CD4-positive, alpha-beta T cell (primary cell): ENCODE measurements at places on chromosomes 7 and 10.
A peak's percentile ranks its signal among the peaks of the same experiment; 100 is the strongest.

- DNase-seq = no peak
Observed at GRCh38 chr10:44830022-44830421, 81.1 kb upstream of the TMEM72 start.

DNA sequence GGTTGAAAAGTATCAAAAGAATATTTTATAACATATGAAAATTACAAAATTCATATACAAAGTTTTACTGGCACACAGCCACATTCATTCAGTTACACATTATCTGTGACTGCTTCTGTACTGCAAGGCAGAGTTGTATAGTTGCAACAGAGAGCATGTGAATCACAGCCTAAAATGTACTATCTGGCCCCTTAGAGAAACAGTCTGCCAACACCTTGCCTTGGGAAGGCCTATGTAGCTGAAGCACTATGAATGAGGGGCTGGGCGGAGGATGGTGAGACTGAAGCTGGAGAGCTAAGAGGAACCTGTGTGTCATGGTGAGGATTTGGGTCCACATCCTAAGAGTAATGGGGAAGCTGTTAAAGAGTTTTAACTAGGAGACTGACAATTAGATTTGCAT is 35.7 kb downstream of the PDZD8 start:
- DNase-seq = no peak

DNA sequence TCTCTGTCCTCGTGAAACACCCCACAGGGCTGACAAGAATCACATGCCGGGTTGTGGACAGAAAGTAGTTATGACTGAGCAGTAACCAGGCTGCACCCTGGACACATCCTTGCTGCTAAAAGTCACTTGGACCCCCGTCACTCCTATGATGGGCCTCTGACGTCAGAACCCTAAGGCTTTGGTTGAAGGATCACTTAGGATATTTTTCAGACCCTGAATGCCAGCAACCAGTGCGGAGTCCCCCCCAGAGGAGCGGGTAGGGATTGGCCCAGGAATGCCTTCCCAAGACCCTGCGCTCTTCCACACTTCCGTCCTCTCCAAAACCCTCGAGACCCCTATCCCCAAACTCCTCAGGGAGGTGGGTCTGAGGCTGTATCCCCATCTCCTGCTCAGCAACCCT is 52.1 kb downstream of the CFAP46 start:
- no peak for DNase-seq

DNA sequence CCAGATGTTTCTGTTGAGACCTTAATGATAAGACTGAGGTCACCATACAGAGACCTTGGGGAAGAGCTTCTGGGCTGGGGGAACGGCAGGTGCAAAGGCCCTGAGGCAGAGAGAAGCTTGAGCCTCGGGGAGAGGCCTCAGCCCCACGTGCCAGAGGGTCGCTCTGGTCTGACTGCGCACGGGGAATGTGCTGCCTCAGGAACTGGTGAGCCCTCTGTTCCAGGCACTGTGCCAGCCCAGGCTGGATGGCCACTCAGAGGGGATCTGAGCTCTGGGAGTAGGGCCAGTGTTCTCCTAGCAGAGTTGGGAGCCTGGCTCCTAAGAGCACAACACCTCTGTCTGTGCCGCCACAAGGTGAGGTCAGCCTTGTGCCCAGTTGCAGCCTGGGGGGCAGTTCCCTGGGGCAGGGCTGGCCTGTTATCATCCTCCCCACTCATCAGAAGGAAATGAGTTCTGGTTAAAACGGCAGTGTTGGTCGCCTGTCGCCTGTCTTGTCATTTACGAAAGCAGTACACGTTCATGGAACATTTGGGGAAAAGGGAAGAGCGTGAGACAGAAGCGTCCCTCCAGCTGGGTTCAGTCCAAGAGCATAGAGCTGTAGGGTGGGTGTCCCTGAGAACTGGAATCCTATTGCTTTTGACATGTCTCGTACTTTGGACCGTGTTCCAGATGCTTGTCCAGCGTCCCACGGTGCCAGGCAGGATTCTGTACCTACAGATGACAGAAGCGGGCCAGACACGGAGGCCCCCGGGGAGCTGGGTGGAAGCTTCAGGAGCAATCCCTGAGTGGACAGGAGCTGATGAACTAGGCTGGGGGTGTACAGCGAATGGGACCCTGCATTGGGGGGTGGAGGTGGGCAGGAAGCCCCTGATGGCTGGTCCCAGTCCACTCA is 4.3 kb downstream of the TTYH3 start:
- no peak for DNase-seq

GRCh38 chr10:15585303-15585715 is 134.4 kb downstream of the ITGA8 start:
- no peak for DNase-seq

DNA sequence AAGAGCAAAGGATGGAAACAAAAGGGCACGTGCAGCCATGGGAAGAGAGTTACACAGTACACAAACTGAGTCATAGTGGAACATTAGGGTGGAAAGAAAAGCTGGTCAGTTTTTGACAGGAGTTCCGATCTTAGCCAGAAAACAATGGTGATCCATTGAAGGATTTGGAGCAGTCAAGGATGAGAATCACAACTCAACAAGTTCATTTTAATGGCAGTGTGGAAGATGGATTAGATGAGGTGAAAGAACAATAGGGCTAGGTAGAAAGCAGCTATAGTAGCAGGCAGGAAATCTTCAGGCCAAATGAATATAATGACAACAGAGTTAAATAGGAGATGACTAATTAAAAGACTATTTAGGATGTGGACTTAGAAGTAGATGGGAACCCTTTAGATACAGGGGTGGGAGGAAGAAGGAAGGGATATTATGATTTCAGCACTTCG is 136.3 kb downstream of the DOCK4 start:
- DNase-seq = no peak

DNA sequence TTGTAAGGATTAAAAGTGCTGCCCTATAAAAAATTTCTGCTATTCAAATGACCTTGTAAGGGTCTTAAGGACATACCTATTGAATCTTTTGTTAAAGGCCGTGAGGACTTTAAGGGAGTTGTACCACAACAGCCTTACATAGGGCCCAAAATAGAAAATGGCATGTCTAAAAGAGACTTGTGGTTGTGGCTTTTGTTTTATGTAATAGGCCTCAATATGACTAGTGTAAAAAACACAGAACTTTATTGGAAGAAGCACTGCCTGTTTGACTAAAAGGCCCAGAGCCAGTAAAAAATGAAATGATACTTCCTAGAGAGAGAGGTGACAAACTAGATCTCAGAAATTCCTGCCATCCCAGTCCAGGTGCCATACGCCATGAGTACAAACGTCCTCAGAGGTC is 286.6 kb downstream of the SEMA3D start:
- DNase-seq = no peak

DNA sequence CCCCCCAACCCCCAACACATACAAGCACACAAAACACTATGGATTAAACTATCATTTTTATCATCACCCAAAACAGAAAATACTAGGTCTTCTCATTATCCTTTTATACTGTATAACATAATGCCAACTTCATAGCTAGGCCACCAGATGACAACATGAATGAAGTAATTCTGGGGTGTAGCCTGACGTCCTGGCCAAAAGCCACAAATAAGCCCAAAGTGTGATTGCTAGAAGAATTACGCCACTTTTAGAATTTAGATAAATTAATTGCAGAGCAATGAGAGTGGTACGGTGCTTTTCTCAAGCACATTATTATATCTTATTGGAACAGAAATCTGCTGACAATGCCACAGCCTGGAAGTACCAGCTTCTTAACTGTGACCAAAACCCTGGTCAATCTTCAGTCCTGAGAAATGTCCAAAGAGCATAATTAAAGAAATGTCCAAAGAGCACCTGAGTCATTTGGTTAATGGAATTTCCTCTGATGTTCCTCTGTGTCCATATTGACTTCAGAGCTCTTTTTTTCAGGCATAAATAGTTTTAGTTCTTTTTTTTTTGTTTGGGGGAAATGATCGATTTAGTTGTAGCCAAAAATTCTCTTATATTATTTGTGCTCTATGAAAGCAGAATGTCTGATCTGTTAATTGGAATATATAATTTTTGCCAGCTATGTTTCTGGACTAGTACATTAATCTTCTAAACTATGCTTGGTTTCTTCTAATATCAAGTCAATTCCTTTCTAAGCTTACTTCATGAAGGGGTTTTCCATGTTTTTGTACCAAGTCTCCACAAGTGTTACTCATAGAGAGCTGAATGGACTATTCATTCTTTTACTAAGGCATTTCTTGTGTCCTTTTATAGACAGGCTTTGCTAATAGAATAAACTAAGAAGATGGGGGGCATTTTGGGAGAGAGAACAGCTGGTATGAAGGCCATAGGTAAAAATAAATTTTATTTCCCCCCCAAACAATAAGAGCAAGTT is 233.4 kb upstream of the SLC26A5 start:
- no peak for DNase-seq

GRCh38 chr10:13346283-13347042 is 1.6 kb downstream of the SEPHS1 start:
- no peak for DNase-seq

GRCh38 chr10:83585686-83586085 is 553.6 kb upstream of the GHITM start:
- DNase-seq = no peak

DNA sequence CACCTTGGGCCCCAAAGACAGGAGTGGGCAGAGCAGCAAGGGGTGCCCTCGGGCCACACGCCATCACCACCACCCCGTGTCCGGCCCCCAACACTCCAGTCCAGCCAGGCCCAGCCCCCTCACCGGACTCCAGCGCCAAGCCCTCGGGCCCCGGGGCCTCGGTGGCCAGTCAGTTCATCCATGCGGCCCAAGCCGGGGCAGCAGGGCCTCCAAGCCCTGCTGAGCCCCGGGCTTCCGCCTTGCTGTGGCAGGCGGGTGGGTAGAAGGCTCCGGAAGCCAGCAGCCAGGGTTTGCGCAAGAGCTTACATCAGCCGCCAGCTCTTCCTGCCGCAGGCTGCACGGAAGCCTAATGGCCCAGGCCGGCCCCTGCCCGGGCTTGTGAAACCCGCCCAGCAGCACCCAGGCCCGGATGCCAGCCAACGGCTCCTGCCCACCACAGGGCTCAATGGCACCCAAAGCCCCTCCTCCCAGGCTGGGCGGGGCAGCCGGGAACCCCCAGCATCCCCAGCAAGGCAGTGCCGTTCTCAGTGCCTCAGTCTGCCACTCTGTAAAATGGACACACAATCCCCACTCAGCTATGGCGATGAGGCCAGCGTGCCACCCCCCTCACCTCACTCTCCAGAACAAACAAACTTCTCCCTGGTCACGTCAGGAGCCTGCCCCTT is 26.5 kb downstream of the TNRC18 start:
- DNase-seq = peak; percentile 88

DNA sequence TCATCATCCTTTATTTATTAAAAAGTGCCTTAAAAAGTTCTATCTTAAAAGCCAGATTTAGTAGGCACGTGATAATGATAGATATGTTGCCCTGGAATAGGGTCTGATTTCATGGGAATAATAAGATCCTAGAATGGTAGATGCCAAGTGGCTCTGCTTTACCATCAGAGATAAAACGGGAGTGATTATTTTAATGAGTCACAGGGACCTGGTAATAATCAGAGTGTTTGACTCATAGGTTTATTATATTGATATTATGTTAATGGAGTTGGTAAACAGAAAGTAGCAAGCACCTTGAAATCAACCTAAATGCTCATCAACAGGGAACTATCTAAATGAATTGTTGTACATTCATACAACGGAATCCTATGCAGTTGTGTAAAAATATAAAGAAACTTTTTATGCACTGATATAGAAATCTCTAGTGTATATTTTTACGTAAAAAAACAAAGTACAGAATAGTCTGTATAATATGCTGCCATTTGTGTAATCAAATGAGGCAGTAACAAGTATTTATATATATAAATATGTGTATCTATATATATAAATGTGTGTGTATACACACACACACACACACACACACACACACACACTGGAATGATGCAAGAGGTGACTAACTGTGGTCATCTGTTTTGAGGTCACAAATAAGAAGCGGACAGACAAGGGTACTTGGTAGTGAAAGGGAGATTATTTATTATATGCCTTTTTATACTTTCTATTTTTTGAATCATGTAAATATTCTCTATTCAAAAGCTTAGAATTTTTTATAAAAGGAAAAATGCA is 78.6 kb upstream of the DYNC1I1 start:
- DNase-seq = no peak
